Right renal cortex interstitium (tissue), 3 donors: ENCODE measurements at places on chromosomes 6 and 20. TPM values are rescaled to one million over a fixed set of nuclear protein-coding genes. Genes with fewer than 3 reads are reported as not detected.

DNA sequence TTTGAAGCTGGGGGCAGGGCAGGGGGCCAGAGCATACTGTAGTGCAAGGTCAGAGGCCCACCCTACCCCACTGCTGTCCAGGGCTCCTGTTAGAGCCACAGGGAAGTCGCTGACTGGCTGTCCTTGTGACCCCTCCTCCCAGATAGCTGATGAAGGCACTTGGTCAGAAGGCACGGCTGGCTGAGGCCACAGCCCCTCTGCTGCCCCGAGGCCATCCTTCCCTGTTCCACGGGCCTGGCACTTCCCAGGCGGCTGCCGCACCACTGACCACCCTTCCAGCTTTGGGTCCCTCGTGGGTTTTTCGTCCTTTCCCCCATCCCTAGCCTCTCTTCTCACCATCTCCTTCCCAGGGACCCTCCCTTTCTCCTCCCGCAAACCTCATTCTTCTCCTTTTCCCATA, 9.2 kb upstream of the EMILIN3 start:
- DNase-seq, result no peak

- DNase-seq, result no peak
Measured at GRCh38 chr6:97187951-97188350, 95.1 kb downstream of the MMS22L start.

CLDN20 gene
- polyA plus RNA-seq, result 0.51 TPM

GRCh38 chr20:25066386-25066785, 8.4 kb upstream of the ACSS1 start:
- DNase-seq, result no peak

VSTM2L gene
- 1.3 TPM for polyA plus RNA-seq

DNA sequence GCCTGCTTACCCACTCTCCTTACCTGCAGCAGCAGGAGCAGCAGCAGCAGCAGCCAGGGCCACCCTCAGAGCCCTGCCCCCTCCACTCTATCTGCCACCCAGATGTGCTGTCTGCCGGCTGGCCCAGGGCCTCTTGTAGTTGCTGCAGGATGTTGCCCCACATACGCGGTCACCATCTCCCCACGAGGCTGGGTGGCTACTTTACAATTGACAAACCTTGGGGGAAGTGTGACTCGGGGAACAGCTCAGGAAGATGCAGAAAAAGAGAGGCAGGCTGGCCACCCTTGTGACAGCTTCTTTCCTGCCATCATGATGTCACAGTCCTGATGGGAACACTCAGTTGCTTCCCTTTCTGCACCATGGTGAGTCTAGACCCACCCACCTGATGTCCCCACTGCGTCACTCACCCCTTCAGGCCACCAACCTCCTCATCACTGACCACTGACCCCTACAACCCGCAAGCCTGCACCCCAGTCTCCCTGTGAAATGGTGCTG, 14.5 kb downstream of the TREM1 start:
- no peak for DNase-seq

LPA gene
- polyA plus RNA-seq, result 0.32 TPM

DNA sequence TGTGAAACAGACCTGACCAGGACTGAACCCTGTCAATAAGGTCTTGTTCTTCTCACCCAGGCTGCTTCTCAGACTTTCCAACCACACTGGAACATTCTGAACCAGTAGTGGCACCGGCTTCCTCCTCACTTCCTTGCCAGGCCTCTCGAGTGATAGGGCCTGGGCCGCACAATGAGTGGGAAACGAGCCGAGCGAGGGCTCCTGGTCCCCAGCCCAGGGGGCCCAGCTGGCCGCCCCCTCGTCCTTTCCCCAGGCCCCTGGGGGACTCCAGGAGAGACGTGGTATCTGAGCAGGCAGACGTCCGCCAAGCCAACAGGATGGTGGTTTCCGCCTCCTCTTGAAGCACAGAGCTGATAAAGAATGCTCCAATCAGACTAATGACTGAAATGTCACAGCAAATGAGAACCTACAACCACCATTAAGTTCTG, 117.9 kb downstream of the GMDS start:
- no peak for DNase-seq

CALHM6 gene
- polyA plus RNA-seq, result 2.7 TPM

DNA sequence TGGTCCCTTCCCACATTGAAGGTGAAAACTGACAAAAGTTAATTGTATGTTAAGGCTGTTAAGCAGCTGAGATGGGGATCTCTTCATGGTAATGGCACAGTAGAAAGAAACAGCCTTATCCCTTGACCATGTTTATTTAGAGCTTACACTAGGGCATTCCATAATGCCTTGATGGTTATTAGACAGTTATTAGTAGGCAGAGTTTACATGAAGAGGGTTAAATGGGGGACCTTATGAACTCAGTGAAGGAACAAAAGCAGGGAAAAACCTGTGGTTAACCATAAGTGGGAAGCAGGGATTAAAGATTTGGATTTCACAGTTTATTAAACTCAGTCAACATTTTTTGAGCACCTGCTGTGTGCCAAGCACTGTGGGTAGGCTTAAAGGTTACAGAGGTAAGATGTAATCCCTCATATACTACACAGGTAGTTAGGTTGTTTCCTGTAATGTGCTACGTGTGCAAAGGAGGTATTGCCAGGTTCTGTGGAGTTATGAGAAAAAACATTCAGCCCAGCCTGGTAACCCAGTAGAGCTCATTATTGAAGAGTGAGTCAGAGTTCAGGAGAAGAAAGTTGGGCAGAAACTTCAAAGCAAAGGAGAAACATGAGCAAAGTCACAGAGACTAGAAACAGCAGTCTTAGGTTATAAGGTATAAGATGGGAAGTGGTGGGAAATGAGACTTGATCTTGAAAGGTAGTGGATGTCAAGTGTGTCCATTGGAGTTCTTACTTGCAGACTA, 32.3 kb upstream of the GNRH2 start:
- no peak for DNase-seq

- no peak for DNase-seq
Measured at GRCh38 chr20:38551056-38551626, 29.9 kb upstream of the ADIG start.

ACTL10 gene
- 0.29 TPM for polyA plus RNA-seq

PDYN gene
- 0.23 TPM for polyA plus RNA-seq

- no peak for DNase-seq
Measured at GRCh38 chr6:73712535-73713173, 16.7 kb downstream of the CD109 start.
